ENCODE measurements at places on chromosomes 13 and 19. TPM values are rescaled to one million over a fixed set of nuclear protein-coding genes. Genes with fewer than 3 reads are reported as not detected.

MCEMP1 gene
- total RNA-seq = not detected

AKAP11 gene
- 31.0 TPM for total RNA-seq

STOML3 gene
- total RNA-seq = not detected

OR10H1 gene
- not detected for total RNA-seq

PRR12 gene
- total RNA-seq = 19.0 TPM

ATP4B gene
- not detected for total RNA-seq

KIR2DL4 gene
- total RNA-seq = not detected

SYCN gene
- total RNA-seq = not detected

All from heart right ventricle (tissue), 16 donors.